ENCODE measurements at places on chromosomes 1 and 21. TPM values are rescaled to one million over a fixed set of nuclear protein-coding genes. Genes with fewer than 3 reads are reported as not detected.

The ATP1A4 gene
- total RNA-seq: 0.74 TPM

GRCh38 chr21:19049567-19049966 lies 646.0 kb upstream of the TMPRSS15 start:
- no peak for DNase-seq

- peak; percentile 9 for DNase-seq
Observed at GRCh38 chr1:173853074-173853473, 14.7 kb downstream of the GAS5 start.

DNA sequence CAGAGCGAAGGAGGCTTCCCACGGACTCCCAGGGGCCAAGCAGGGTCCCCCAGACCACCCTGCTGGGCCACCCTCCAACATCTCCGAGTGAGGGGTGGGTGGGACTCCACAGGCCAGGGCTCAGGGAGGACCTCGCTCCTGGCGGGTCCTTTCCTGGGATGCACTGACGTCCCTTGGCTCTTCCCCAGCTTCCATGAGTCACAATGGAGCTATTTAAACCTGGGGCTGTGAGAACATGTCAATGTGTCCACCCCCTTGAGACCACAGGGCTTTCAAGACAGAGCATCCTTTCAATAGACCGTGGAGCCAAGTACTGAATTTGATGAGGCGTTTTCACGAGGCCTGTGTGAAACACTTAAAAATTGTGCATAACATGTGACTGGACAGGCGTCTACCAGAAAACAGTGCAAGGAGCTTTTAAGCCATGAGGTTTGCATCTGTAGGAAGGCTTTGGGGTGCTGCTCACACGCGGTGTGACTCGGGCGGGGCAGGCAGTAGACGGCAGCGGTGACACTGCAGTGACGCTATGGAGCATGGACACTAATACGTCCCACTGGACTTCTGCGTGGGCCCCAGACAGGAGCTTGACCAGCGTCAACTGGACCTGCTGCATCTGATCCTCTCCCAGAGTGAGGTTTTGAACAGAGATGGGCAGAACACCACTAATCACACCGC lies 24.1 kb upstream of the NPHP4 start:
- DNase-seq: peak; percentile 37

DNA sequence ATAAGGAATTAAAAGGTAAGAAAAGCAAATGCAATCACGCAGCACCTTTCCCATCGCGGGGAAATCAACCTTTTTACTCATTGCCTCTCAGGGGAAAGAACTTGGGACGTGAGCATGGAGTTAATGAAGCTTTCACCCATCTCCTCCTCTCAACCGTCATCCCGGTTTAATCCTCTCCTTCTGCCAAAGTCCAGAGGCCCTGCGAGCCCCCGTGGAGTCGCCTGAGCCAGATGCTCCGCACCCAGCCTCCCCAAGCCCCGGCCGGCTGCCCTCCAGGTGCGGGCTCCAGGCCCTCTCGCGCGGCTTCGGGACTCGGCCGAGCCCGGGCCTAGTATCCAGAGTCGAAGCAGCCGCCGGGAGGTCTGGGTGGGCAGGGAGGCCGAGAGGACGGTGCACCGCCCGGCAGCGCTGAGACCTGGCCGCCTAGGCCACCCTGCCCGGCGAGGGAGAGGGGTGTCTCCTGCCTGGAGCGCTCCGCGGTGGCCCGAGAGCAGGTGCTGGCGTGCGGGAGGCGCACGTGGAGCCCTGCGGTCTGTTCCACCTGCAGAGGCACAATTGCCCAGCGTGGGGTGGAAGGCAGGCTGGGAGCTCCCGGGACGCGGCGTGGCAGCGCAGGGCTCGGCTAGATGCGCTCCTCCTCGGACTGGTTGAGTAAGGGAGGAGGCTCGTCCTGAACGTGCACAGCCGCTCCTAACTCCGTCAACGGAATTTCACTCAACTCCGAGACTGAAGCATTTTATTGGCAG lies 218.5 kb downstream of the SDCCAG8 start:
- peak; percentile 86 for DNase-seq

Measured in H7 (cell line).